Cortex of kidney (tissue), 1 donor: ENCODE measurements at places on chromosomes 1 and 21.

DNA sequence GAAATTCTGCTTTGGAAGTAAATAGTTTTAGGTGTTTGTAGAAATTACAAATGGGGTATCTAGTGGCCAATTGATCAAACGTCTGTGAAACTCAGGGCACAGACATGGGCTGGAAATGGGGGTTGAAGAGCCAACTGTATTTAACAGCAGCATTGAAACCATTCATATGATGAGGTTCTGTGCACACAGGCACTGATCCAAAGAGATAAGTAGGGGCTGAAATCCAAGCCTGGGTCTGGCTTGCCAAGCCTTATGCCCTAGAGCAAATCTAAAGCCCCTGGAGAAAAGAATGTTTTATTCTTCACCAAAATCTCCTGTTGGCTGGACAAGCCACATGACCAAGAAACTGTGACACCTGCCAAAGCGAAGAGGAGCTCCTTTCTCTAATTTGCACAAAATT, 67.6 kb upstream of the ST6GALNAC5 start:
- no peak for DNase-seq

GRCh38 chr1:7042322-7043190, 257.3 kb downstream of the CAMTA1 start:
- no peak for DNase-seq

GRCh38 chr1:106047210-106047609, 1009.3 kb upstream of the PRMT6 start:
- DNase-seq = no peak

GRCh38 chr1:197249324-197249723, 18.7 kb upstream of the CRB1 start:
- DNase-seq = no peak
